Left ventricle myocardium superior (tissue), 1 donor: ENCODE measurements at places on chromosomes 7 and 10. TPM values are rescaled to one million over a fixed set of nuclear protein-coding genes. Genes with fewer than 3 reads are reported as not detected.

Gene FOXP2
- total RNA-seq: 1.2 TPM

Gene ANXA8L1
- total RNA-seq: 1.2 TPM

Gene CSGALNACT2
- 7.7 TPM for total RNA-seq

Gene ACTL6B
- not detected for total RNA-seq

Gene YKT6
- 58.4 TPM for total RNA-seq

Gene PCLO
- 2.9 TPM for total RNA-seq

Gene RBP4
- total RNA-seq: 4.2 TPM

Gene AKR1D1
- not detected for total RNA-seq

Gene CFAP69
- total RNA-seq: 4.2 TPM

Gene UCMA
- not detected for total RNA-seq

Gene CHAT
- total RNA-seq: not detected

Gene GATA3
- 1.1 TPM for total RNA-seq

Gene EGFR
- total RNA-seq: 11.2 TPM

Gene ZNF503
- 6.8 TPM for total RNA-seq

Gene TUBGCP2
- 42.6 TPM for total RNA-seq

Gene NXPH1
- not detected for total RNA-seq

Gene TRIM74
- total RNA-seq: 0.35 TPM

Gene NUTM2A
- total RNA-seq: 1.9 TPM
